ENCODE measurements at places on chromosomes 7 and 10.

GRCh38 chr10:1896153-1896552 is 158.8 kb upstream of the ADARB2 start:
- DNase-seq = no peak

GRCh38 chr10:44926751-44927351 is 15.7 kb downstream of the TMEM72 start:
- DNase-seq = peak; percentile 22

GRCh38 chr10:80139265-80139664 is 6.7 kb downstream of the PLAC9 start:
- DNase-seq = no peak

GRCh38 chr10:112098682-112099081 is 84.9 kb downstream of the GPAM start:
- DNase-seq = no peak

DNA sequence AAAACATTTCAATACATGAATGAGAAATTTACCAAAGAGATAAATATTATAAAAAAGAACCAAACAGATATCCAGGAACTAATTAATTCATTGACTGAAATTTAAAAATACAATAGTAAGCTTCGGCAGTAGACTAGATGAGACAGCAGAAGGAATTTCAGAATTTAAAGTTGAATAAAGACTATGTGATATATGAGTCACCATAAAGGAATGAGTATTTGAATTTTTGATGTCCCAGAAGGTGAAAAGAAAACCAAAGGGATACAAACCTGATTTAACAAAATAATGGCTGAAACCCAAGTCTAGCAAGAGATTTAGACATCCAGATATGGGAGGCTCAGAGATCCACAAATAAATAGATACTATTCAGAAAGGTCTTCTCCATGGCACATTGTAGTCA is 623.9 kb upstream of the FOXK1 start:
- no peak for DNase-seq

DNA sequence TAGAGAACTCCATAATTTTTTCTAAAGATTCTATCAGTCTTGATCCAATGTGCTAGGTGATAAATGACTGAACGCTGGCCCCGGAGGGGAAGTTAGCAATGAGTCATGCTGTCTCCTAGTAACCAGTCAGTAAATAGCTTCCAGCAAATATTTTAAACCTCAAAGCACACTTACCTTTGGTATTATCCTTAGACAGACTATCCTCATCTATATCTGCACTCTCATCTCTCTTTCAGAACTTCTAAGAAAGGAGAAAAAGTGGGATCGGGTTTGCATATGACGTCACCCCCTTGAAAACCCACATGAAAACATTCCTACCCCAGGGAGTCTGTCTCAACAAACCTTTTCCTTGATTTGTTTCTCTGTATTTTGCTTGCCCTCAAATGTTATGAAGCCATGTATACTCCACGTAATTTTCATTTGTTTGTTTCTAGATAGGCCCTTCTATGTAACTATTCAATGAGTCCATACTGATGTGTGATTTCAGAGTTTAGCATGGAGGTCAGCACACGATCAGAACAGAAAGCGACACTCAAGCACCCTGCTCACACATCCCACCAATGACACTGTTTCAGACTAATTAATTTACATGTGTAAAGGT is 174.9 kb upstream of the NRP1 start:
- no peak for DNase-seq

- DNase-seq = no peak
These were observed 2.0 kb downstream of the PPP1R17 start for GRCh38 chr7:31688996-31689395.

- DNase-seq = peak; percentile 74
These were observed 605 bp downstream of the SUFU start for GRCh38 chr10:102504179-102504975.

Data from left forelimb (tissue), 1 donor.